ENCODE measurements at places on chromosomes 5 and 9.

GRCh38 chr9:131410044-131410491, 16.2 kb downstream of the PRRC2B start:
- DNase-seq: no peak

GRCh38 chr9:107872457-107873192, 383.1 kb upstream of the KLF4 start:
- no peak for DNase-seq

DNA sequence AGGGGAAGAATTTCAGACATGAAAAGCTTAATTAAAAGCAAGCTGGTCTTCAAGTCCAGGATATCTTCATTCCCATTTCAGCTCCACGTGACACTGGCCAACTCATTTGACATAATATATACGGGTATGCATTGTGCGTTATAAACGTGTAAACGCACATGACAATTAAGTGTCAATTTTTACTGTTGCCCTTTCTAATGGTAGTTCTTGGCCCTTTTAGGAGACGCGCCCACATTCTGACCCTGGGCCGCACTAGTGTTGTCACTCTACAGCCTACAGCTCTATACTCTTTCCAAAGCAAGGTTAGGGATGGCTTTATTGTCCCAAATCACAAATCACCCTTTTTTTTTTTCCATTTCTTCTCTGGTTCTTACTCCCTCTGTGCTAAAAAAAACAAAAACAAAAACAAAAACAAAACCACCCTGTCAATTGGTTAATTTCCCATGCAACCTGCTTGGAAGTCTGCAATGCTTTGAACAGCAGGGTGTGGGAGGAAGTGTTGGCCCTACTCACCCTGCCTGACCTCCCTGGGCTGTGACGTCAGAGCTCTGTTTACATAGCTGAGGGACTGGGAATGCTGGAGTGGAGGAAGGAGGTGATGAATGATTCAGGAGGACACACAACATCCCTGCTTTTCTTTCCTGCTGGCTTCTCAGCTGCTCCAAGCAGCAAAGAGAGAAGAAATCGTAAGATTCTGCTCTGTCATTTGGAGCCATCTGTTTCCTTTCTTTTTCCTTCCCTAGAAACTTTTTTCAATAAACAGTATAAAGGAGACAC, 19.3 kb downstream of the RFK start:
- DNase-seq: no peak

- DNase-seq: no peak
These were observed 57.1 kb upstream of the ZBED3 start for GRCh38 chr5:77143998-77144836.

- DNase-seq: no peak
These were observed 151.9 kb downstream of the NDUFS4 start for GRCh38 chr5:53712327-53712726.

DNA sequence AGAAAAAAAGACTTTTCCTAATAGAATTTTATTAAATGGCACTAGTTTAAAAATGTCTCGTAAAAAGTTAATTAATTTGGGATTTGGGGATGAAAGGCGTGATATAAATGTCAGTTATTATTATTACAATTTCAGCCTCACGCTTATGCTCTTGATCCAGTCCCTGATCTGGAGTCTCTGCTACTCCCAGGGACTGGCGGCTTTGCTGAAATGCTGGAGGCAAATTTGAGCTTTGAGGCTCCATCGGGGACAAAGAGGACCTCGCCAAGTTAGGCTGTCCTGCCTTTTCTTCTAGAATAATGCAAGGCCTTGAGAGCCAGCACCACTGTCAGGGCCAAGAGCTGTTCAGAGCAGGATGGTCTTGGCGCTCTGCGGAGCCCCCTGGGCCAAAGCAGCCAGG, 69.7 kb downstream of the ZNF618 start:
- DNase-seq: peak; percentile 27

DNA sequence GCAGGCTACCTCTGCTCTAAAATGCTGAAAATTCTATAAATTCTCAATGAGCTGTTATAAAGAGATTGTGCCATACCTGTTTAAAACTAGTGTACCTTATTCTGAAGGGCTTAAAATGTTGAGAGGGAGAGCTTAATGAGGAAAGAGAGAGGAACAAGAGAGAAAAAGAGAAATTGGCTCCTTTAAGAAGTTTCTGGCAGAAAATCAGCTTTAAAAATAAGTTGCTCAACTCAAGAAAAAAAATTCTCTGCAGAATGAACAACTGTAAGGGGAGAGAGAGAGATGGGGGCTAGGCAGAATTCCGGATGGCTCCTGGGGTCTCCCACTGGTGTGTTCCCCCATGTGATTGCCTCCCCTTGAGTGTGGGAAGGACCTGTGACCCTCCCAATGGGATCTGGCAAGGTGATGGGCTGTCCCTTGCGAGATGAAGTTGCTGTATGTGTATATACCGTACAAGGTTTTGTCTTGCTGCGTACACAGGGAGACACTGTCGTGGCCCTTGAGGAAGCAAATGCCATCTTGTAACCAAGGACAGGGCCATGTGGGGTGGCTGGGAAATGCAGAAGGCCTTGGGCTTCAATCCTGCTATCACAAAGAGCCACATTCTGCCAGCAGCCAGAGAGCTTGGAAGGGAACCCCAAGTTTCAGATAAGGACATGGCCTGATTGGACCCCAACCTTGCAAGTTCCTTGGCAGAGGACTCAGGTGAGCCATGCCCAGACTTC, 64.3 kb upstream of the S1PR3 start:
- DNase-seq: no peak

DNA sequence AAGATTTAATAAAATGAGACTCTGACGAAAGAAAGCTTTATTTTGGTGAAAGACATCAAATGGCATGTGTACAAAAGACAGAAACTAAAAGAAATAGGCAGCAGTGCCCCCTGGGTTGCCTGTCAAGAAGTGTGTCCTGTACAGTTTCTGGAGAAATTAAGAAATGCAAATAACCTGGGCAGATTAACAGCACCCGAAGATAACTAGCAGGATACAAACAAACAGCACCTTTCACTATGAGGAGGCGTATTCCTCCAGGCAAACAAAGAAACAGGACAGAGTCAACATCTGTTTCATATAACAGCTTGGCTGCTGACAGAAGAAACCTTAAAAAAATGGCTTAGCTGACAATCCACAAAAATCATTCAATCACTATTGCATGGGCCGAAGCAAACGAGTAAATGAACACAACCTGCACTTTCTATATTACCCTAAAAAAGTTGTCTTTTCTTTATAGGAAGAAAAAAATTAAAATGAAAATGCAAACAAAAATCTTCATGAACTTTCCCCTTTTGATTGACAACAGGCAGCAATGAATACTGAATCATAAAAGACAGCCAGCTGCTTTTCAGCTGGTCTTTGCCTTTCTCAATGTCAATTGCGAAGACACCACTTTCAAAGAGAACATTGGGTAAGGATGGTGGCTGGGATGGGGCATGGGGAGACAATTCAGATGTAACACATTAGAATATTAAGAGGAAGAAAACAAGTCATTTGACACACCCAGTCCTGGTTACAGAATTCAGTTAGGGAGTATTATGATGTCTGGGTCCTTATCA, 162.1 kb downstream of the ARL15 start:
- DNase-seq: no peak

DNA sequence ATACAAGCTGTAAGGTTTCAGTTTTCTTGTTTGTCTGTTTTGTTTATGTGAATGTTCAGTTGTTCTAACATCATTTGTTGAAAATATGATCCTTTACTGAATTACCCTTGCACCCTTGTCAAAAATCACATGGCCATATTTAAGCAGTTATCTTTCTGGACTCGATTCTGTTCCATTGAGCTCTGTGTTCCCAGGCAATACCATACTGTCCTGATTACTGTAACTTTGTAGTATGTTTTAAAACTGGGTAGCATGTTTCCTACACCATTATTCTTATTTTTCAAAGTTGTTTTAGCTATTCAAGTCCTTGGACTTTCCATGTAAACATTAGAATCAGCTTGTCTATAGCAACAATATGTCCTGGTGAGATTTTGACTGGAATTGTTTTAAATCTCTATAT, 66.7 kb upstream of the PRSS3 start:
- no peak for DNase-seq

DNA sequence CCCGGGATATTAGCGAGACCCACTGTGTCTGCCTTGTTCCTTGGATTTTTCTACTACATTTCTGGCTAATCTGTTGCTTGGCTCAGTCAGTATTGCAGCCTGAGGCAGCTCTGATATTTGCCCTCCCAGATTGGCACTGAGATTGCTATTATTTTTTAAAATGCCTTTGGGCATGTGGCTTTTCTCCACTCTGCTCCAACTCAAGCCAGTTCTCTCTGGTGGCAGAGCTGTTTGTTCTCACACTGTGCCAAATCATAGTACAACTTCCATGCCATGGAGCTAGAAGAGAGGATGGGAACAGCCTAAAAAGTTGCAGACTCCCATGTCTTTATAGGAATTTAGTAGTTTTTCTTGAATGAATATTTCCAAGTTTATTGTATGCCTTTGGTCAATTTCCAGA, 155.9 kb upstream of the ATP10B start:
- DNase-seq: no peak

GRCh38 chr5:134420343-134420742, 8.7 kb upstream of the CDKN2AIPNL start:
- no peak for DNase-seq

- no peak for DNase-seq
These were observed 50.1 kb upstream of the CD180 start for GRCh38 chr5:67246546-67247268.

GRCh38 chr5:179120951-179121666, 60.9 kb downstream of the ZNF354C start:
- peak; percentile 16 for DNase-seq

DNA sequence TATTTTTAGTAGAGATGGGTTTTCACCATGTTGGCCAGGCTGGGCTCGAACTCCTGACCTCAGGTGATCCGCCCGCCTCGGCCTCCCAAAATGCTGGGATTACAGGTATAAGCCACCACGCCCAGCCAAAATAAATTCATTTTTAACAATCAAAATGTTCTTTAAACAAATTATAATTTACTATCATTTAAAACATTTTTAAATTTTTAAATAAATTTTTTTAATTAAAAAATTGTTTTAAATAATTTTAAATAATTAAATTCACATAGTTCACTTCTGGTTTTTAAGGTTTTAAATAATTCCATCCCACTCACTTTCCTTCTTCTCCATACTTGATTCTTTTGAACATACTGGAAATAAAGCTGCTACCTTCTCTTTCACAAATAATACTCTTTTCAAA, 15.0 kb upstream of the TTC33 start:
- no peak for DNase-seq

- DNase-seq: no peak
These were observed 80.5 kb downstream of the FNBP1 start for GRCh38 chr9:129962451-129962864.

DNA sequence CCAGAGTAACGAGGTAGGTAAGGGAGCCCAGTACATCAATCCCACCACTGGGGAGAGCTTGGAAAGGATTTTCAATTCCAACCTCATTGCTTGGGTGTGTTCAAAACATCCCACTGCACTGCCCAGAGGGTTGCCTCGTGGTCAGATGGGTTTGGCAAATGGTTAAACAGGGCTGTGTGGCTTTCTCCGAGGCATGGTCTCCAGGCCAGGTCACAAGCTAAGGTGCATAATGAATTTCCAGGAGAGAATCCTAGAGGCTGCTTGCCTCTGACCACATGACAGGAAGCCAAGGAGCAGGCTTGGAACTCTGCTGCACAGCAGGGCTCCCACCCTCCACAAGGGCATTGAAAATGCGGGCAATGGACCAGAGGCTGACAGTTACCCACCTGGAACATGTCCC, 51.6 kb downstream of the DAP start:
- no peak for DNase-seq

- no peak for DNase-seq
These were observed 65.2 kb downstream of the ZNF366 start for GRCh38 chr5:72441862-72442540.

DNA sequence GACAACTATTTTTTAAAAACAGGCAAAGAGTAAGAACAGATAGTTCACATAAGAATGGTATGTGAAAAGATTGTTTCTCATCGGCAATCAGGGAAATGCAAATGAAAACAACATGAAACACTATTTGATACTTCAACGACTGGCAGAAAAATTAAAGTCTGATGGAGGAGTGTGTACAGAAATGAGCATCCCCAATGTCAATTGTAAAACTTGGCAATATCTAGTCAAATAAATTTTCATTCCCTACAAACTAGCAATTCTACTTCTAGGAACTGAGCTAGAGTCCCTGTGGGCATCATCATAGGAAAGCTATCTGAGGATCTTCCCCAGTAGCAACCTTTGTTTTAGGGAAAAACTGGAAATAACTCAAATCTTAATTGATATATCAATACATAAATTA, 29.0 kb upstream of the MAP3K1 start:
- no peak for DNase-seq

DNA sequence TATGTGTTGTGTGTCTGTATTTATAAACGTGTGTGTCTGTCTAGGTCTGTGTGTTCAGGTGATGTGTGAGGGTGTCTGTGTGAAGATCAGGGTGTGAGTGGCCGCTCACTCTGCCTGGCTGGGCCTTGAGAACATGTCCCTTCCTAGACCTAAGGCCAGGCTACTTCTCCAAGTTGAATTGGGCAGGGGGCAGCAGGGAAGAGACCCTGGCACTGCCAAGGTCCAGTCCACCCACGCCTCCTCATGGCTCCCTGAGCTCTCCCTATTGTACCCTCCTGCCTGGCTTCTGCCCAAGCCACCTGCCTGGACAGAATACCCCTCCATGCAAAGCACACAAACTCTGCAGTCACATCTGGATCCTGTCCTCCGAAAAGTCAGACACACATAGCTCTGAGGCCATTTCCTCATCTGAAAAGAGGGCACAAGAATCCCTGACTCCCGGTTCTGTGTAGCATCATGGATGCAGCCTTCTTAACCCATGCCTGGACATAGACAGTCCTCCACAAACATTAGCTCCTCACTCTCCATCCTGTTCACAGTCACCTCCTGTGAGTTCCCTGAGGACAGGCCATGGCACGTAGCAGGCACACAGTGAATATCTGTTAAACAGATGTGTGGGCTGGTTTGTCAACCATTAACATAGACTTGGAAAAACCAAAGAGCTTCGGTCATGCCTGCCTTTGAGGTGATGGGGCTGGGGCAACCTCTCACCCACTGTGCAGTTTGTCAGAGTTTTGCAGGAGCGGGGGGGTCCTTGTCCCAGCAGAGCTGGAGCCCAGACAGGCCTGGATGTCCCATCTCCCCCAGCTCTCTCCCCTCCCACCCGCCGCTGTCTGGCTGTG, 167.8 kb upstream of the MVB12B start:
- DNase-seq: peak; percentile 58

DNA sequence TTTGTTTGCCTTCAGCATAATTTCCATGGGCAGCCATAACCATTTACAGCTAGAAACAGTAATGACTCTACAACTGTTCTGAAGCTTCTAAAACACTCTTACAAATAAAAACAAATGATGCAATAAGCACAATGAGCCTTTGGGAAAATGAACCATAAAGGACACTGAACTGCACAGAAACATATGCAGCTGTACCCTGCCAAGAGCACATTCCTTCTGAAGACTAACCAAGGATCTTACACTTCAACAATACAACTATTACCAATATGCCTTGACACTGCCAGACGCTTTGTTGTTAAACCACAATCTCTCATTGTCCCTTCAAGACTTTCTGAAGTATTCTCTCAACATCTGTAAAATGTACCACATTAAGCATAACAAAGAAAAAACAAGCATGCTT, 104.2 kb upstream of the HMHB1 start:
- no peak for DNase-seq

- DNase-seq: no peak
These were observed 43.5 kb upstream of the STXBP1 start for GRCh38 chr9:127568618-127568970.
